T1000 (cell line): ENCODE measurements at places on chromosomes 1 and 21.

DNA sequence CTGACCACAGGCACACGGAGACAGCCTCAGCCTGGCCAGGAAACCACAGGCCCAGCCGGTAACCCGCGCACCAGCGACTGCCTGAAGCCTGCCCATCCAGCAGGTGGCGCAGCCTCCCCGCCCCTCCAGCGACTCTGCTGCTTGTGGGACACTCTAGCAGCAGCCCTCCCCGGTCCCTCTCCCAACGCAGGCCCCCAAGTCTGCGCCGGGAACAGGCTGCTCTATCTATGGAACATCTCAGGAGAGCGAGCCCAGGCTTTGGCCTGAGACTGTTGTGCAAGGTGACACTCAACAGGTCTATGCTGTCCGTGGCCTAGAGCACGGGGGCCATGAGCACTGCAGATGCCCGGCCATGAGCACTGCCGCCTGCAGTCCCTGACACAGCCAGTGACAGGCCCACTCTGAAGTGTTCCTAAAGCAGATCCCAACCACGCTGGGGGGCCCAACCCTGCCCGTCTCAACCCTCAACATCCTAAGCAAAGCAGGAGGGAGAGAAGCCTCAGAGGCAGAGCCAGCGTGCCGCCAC lies 28.4 kb downstream of the WDR4 start:
- no peak for DNase-seq

GRCh38 chr1:88311265-88311664 lies 372.8 kb upstream of the PKN2 start:
- DNase-seq, result no peak

- DNase-seq, result no peak
Observed at GRCh38 chr1:3899754-3900149, 320 bp downstream of the C1orf174 start.

DNA sequence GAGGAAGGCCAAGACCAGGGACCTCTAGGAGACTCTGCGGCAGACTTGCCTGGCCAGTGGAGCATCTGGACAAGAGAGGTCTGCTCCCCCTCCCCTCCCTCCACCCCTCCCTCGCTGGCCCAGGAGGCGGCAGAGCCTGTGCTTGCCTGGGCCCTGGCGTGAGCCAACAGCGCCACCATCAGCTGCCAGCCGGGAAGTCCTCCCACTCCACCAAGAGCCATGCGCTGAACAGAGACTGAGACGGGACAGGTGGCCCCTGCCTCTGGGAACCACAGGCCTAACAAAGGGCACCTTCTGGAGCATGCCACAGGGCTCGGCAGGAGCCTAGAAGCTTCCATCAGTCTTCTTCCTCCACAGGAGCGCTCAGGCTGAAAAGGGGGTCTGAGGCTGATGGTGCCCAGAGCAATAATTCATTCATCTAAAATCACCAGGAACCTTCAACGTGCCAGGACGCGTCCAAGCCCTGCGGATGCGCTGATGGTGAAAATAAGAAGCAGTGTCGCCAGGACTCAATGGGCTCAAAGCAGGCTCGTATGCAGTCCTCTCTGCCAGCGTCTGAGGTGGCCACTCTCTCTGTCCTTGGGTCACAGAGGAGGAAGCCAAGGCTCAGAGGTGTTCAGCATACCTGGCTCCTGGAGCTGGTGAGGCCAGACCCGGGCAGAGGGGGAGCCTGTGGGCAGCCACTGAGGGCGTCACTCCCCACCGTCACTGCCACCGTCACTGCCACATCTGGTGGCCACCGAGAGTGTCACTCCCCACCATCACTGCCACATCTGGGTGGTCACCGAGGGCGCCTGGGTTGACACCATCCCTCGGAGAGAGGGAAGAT lies 161.2 kb downstream of the NPHP4 start:
- no peak for DNase-seq

GRCh38 chr1:169860187-169860586 lies 33.5 kb downstream of the SCYL3 start:
- DNase-seq, result no peak

DNA sequence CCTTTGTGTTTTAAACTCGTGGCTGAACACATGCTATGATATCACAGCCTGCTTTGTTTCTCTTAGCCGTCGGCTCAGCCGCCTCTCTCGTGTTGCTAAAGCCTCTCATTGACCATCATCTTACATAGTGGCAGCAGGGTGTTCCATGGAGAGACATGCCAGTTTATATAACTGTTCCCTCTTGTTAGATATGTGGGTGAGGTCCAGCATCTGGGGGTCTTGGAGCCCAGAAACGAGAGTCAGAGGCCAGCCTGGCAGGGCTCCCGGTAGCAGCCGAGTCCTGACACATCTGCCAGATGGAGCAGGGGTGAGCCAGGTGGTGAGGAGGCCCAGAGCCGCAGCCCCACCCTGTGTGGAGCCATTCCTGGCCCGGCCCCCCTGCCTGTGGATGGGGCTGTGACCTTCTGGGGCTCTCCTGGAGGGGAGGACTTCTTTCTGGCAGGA lies 11.9 kb downstream of the PODN start:
- DNase-seq, result no peak

DNA sequence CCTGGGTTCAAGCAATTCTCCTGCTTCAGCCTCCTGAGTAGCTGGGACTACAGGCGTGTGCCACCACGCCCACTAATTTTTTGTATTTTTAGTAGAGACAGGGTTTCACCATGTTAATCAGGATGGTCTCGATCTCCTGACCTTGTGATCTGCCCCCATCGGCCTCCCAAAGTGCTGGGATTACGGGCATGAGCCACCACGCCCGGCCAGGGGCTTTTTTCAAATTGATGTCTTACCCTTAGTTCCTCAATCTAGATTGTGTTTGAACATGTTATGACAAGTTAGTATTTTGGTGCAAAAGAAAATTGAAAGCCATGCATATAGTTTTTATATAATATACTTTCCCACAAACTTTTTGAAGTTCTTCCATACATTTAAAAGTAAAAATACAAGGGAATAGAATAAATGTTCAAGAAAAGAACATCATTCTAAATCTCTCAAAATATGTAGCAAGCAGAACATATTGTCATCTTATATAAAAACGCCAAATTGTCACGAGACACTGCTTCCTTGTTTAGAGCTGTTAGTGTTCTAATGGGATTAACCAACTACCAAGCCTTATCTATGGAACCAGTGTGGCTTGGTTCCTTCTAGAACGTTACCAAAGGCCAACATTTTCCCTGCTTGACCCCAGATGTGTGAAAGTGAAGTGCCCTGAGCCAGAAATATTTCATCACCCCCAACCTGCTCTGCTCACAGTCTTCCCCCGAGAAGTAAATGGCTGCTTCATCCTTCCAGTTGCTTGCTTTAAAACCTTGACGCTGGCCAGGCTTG lies 9.5 kb upstream of the PLEKHM2 start:
- no peak for DNase-seq

DNA sequence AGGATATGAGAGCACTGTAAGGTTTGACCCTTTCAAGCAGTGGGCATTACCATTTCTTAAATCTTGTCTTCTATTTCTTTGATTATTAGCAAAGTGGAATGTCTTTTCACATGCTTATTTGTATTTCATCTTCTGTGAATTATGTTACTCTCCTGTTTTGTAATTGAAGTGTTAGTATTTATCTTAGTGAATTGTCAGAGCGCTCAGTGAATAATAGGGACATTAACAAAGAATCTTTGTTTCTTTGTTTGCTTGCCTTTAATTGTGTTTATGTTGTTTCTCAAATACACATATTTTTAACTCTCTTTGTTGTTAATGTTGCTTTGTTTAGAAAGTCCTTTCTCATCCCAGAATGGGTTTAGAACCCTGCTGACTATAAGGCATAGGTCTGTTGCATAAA lies 259.3 kb downstream of the RRAGC start:
- no peak for DNase-seq

DNA sequence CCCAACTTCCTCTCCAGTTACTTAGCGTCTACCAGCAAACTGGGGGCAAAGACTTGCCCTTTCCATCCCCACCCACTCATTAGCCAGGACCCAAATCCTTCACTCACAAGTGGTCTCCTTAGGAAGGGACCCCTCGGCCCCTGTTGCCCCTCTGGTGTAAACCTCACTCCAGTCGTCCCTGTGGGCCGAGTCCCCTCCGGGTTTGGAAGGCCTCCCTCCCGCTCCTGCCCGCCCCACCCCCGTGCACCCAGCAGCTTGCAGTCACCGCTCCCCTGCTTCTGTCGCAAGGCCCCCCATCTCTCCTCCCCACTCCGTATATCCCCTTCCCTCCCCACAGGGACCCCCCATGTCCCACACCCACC lies 1.2 kb downstream of the EFHD2 start:
- no peak for DNase-seq

DNA sequence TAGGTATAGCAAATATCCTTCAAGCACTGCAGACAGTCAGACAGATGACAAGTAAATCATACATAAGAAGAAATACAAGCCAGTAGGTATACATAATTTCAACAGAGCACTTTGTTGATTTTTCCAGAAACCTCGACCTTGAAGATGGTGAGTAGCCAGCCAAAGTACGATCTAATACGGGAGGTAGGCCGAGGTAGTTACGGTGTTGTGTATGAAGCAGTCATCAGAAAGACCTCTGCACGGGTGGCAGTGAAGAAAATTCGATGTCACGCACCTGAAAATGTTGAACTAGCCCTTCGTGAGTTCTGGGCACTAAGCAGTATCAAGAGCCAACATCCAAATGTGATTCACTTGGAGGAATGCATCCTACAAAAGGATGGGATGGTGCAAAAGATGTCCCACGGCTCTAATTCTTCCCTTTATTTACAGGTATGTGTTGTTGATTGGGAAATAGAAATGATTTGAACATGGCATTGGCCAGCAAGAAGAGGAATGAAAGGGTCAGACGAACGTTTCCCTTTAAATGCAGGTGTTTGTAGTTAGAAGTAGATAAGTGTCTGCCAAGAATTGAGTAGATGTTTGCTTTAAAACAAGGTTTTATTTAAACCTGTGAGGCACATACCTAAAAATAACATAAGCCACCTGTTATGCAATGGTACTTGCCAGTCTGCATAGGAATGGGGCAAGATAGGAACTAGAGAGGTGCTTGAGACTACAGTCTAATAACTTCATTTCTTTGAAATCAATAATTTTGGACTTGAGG lies 2.7 kb downstream of the PDIK1L start:
- no peak for DNase-seq

GRCh38 chr1:181250038-181250437 lies 161.5 kb downstream of the IER5 start:
- no peak for DNase-seq

DNA sequence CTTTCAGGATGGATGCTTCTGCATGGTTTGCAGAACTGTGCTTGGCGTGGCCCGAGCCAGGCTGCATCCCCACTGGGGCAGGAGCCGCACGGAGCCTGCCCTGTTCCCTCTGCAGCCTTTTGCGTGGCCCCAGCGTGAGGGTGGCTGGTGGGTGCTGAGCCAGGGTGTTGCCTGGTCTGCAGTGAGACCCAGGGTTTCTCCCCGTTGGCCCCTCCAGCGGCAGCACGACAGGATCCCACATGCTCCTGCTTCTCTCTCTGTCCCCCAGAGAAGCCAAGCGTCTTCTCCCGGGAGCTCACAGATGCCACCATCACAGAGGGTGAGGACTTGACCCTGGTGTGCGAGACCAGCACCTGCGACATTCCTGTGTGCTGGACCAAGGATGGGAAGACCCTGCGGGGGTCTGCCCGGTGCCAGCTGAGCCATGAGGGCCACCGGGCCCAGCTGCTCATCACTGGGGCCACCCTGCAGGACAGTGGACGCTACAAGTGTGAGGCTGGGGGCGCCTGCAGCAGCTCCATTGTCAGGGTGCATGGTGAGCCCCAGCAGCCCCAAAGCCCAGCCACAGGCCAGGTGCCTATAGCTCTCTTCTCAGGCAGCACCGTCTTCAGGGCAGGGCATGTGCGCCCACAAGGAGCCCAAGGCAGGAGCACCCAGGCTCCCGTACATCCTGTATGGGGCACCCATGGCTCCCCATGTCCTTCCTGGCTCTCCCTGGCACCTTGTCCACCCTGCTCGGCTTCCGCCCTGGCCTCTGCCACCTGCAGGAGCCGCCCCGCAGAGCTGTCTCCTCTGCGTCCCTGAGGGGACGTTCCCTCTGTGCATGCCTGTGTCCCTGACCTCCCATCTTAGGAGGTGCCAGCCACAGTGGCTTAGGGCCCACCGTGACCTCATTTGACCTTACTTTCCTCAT lies 78.9 kb downstream of the OBSCN start:
- DNase-seq, result no peak

DNA sequence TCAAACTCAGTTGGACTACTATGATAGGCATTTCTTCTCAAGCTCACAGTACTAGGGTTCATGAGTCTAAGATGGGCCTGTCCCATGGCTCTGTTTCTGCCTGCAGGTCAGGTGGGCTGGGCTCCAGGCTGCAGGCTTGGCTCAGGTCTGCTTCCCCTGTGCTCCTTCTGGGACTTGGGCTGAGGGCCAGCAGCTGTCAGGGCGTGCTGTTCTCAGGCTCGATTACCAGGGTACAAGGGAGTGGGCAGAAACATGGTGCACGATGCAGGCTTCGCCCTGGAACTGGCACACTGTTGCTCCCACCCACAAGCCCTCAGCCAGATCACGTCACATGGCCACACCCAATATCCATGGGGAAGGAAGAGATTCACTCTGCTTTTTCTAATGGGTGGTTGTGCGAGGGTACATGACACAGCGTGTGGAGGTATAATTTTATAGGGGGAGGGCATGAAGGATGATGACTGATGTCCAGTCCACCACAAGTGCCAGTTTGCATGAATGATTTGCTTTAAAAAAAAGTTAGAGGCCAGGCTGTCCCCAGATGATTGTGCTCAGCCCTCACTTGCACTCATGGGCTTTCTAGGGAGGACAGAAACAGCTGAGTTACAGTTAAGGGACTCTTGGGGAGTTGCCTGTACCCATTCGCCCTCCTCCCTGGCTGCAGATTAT lies 118.0 kb downstream of the ACTL8 start:
- no peak for DNase-seq

DNA sequence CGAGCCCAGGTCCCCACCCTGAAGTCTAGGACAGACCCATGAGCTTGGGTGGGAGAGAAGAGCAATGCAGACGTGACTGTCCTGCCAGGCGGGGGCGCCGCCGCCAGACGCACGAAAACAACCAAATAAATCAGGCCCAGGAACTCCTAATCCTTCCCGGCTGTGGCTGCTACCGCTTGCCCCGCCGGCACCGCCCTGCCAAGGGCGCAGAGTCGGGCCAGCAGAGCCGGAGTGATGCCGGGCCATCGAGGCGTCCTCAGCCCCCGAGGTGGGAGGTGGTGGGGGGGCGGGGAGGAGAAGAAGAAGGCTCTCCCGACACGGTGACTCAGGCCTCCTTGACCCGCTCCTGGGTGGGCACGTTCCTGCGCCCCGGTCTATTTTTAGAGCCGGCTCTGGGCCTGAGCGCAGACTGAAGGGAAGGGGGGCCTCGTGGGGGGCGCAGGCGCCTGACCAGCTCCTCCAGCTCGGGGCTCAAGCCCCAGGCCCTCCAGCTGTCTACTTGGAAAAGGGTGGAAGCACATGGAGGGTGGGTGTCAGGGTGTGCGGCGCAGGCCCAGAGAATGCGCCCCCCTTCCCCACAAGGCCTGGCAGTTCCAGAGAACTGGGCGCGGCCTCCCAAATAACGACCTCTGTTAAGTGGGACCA lies 10.7 kb upstream of the COL16A1 start:
- DNase-seq, result no peak

DNA sequence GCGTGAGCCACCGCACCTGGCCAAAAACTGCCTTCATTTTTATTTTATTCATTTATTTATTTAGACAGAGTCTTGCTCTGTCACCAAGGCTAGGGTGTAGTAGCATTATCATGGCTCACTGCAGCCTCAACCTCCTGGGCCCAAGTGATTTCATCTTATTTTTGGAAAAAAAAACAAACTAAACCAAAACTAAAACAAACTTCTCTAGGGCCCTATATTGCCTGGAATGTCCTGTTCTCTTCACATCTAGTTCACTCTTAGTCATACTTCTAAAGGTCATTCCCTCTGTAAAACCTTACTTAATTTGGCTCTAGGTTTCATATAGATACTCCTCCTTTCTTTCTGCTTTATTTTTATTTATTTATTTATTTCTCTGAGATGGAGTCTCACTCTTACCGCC lies 15.6 kb downstream of the RPS27 start:
- no peak for DNase-seq

- no peak for DNase-seq
Observed at GRCh38 chr1:21564521-21565095, 55.4 kb downstream of the ALPL start.
